ENCODE measurements at places on chromosomes 12 and 14.
A peak's percentile ranks its signal among the peaks of the same experiment; 100 is the strongest.

DNA sequence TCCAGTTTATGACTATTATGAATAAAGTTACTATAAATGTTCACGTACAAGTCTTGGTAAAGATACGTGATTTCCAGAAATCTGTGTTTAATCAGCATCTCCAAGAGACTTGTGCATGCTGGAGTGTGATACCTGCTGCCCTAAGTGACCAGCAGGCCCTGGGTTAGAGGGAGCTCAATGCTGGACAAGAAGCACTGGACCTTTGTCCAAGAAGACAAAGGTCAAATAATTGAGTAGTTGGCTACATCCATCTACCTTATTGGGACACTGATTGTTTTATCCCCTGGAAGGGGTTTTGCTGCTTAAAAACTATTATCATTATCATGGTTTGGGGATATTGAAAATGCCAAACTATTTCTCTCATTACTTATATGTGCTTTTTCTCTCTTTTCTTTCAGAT is 37.0 kb upstream of the CHST11 start:
- no peak for DNase-seq

DNA sequence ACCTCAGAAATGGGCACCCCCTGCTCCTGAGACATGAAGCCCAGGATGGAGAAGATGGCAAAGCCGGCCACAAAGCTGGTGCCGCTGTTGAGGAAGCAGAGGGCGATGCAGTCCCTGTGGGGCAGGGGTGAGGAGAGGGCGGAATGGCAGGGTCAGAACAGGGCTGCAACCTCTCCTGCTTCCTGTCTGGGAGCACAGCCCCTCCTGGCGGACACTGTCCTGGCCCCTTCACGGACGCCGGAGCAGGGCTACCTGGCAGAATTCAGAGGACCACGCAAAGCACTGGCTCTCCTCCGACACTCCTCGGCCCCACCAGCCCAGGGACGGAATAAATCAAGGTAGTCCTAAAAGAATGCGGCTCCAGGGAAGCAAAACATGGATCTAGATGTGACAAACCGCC is 12.4 kb upstream of the SLC6A12 start:
- DNase-seq, result no peak

- DNase-seq, result no peak
These were observed 102.3 kb downstream of the CALM1 start for GRCh38 chr14:90499121-90499520.

DNA sequence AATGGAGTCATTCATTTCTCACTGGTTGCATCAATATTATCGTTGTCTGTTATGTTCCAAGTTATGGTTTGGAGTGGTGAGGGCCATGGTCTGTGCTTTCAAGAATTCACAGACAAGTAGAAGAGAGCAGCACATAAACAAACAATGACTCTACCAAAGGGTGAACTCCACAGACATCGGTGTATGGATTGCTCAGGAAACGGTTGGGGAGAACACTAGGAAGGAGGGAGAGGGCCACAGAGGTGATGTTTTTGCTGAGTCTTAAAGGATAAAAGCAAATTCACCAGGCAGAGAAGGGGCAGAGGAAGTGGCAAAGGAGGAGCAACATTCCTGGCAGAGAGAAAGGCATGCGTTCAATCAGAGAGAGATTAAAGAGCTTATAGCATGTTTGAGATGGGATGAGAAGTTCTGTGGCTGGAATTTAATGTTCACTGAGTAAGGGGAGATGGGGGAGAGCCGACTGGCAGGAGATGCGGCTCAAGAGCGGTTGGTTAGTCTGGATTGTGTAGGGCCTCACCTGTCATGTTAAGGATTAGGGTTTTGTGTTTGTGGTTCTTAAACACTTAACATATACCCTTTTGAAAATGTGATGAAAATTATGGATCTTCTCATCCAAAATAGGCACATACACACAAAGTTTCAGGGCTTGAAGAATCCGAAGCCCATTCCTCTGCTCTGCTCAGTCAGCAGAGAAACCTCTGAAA is 42.3 kb upstream of the FRMD6 start:
- DNase-seq, result no peak

- DNase-seq, result no peak
These were observed 521.0 kb upstream of the ATP2B1 start for GRCh38 chr12:90229407-90230170.

GRCh38 chr14:103033681-103034096 is 23.7 kb downstream of the CDC42BPB start:
- no peak for DNase-seq

DNA sequence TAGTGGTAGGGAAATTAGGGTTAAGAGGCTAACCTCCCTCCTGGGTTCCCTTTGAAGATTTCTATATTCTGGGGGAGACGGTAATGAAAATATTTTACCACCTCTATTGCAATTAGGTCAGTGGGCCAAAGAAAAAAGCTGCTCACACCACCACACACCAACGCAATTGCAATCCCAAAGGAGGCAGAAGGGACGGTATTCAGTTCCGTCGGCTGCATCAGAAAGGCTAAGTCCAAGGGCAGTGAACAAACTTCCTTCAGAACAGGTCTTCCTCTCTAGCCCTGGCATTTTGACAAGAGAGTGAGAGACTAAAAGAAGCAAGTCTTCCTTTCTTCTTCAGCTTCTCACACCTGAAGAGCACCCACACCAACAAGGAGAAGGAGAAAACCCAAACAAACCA is 51.2 kb downstream of the OTX2 start:
- no peak for DNase-seq

DNA sequence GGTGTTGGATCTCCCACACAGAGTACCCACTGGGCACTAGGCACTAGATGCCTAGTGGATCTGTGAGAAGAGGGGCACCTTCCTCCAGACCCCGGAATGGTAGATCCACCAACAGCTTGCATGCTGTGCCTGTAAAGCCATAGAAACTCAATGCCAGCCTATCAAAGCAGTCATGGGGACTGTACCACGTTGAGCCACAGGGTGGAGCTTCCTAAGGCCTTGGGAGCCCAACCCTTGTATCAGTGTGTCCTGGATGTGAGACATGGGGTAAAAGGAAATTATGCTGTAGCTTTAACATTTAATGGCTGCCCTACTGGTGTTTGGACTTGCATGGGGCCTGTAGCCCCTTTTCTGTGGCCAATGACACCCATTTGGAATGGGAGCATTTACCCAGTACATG is 1024.9 kb downstream of the TMEM121 start:
- DNase-seq, result no peak

DNA sequence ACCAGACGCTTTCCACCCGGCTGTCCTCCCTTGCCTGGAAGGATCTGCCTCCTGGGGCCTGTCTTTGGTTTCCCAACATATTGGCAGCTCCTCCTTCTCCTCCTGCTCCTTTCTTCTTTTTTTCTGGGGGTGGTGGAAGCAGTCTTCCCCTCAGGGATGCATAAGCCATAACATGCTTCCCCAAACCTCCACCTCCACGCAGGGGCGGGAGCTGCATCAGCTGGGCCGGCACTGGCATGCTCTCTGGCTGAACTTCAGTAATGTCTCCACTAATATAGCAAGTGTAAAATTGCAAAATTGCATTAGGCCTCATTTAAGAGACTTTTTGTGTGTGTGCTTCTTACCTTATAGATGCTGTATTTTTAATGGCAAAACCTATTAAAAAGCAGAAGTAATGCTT is 58.6 kb downstream of the GLT1D1 start:
- DNase-seq, result no peak

DNA sequence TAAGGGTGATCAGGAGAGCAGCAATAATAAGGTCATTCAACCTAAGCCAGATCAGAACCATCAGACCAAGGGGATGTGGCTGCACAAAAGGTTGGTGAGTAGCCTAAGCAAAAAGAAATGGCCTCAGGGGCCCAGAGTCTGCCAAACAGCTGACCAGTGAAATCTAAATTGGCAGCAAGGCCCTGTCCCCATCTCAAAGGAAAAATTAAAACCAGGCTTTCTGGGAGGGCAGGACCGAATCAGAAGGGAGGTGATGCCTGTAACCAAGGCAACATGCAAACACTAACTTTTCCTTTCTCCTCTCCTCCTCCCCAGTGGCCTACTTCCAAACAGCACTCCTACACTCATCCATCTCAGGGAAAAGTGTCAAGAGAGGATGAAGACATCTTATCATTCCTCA is 256.4 kb downstream of the NUAK1 start:
- no peak for DNase-seq

DNA sequence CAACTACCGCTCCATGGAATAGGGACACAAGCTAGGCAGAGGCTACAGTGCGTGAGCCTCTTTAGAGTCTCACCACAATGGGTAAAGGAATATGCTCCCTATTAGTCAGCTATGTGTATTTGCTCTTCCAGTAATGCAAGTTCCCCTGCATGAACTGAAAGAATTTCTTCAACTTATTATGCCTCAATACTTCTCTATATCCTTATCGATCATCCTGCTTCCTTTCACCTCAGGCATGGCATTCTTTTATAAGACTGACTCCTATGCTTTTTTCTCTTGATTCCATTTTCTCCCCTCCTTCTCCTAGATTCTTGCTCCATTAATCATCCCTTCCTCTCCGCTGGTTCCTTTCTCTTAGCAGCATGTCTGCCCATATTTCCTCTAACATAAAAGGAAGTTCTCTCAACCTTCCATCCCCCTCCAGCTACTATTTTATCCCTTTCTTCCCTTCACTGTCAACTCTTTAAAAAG is 94.5 kb upstream of the CPM start:
- no peak for DNase-seq

GRCh38 chr12:106271575-106272505 is 24.0 kb upstream of the CKAP4 start:
- DNase-seq, result no peak

DNA sequence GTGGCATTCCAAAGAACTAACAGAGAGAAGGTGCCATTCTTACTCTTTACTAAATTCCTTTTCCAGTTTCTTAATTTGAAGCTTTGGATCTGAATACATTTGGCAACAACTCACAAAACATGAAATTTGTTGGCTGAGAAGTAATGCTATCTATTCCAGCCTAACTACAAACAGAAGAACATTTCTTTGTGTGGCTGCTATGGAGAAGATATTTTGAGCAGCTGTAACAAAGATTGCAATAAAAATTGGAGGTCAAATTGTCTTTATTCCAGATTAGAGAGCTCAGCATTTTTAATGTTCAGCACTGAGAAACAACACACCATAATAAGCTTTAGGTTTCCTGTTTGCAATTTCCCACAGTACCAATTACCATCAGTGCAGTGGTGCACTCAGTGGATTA is 835.8 kb upstream of the FLRT2 start:
- DNase-seq, result no peak

DNA sequence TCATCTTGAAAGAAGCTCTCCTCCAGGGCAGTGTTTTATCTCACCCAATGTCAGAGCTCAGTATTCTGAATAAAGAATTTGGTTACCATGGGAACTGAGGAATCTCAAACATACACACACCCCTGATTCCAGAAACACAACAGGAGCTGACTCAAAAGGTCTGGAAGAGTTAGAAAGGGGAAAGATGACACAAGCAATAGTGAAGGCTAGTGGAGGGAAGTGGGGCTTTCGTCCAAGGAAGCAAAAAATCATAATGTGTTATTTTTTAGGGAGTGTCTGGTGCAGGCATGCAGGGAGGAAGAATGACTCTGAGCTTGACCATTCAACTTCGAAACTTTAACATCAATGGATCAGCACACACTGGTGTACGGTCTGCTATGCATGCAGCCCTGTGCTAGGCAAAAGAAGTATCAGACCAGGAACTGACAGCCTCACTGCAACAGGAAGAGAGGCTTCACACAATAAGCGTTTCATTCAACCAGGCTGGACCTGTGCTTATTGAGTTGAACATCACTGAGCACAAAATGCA is 20.3 kb downstream of the HEBP1 start:
- no peak for DNase-seq

DNA sequence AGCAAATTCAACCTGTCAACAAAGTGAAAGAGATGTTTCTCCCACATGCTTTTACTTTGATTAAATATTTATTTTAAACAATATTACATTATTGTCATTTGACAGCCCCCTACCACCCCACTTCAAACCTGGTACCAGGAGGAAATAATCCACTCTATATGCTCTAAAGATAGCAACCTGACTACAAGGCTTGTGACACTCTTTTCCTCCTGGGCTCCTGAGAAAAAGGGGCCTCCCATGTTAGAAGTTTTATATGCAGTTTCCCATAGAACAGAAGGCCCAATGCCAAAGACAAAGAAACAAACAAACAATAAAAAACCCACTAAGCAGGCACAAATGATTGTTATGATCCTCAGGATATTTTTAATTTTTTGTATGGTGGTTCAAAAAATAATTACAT is 73.6 kb downstream of the RPS29 start:
- no peak for DNase-seq

DNA sequence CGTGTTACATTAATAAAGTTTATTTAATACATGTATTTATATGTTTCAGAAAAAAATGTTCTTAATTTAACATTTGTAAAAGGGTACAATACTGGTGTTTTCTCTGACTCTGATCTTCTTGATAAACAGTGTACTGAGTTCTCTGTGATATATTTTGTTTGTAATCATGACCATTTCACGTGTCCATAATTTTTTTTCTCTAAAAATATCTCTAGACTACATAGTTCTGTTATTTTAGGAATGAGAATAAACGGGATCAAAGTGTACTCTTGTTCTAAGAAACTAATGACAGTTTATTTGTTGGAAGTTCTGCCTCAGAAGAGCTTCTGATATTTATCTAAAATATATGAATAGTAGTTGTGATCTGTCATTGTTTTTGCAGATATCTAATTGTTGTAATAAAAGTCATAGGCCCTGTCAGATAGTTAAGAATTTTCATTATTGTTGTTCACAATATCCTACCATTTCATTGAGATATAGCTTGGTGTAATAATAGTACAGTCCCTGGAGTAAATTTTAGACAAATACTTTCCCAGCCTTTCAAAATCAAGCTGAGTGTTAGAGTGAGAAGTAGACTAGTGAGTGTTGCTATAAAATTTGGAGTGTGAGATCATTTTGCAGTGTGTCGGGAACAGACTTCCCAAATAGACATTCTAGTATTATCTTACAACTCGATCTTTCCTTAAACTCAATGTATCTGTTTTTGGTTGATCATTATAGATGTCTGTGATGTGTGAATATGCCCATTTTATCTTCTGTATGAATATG is 86.2 kb downstream of the ERC1 start:
- DNase-seq, result no peak

DNA sequence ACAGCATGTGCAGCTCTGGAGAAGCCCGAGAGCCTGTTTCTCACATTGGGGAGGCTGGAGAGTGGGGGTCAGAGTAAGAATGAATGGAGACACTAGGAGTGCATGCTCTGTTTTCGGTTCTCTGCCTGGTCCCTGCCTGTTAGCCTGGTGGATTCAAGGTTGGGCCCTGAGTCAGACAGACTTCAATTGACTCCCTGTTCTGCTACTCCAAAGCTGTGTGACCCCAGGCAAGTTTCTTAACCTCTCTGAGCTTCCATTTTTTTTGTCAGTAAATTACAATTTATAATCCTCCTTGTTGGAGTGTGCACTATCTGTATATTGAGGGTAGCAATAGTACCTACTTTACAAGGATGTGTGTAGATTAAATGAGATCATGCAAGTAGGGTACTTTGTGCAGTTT is 102.6 kb upstream of the ESRRB start:
- no peak for DNase-seq

- peak; percentile 94 for DNase-seq
These were observed 31.2 kb downstream of the TC2N start for GRCh38 chr14:91835920-91836843.

GRCh38 chr14:55430024-55430690 is 10.3 kb downstream of the TBPL2 start:
- DNase-seq, result peak; percentile 37

- no peak for DNase-seq
These were observed 9.8 kb downstream of the SLC38A1 start for GRCh38 chr12:46259071-46259470.

- no peak for DNase-seq
These were observed 379.8 kb downstream of the DPF3 start for GRCh38 chr14:72513965-72514659.
